NCI-H1694 (cell line): ENCODE measurements at places on chromosomes 7 and 10.

DNA sequence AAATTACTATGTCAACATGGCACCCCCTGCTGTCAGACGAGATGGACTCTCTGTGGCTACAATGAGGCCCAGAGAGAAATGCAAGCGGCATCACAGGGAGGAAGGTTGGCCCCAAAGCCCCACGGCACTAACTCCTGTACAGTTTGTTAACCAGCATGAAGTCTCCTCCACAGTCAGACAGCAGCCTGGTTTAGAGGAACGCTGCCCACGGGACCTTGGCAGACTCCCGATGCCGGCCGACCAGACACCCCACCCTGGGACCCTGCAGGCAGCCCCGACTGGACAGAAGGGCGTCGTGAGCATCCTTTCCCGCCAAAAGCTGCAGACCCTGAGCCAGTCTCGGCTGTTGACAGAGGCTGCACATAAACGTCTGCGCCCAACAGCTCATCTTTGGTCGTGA lies 158.8 kb downstream of the DIP2C start:
- DNase-seq: no peak

GRCh38 chr7:77391230-77391629 lies 24.9 kb downstream of the GSAP start:
- no peak for DNase-seq

- no peak for DNase-seq
Measured at GRCh38 chr7:101747053-101747878, 70.2 kb upstream of the CUX1 start.

DNA sequence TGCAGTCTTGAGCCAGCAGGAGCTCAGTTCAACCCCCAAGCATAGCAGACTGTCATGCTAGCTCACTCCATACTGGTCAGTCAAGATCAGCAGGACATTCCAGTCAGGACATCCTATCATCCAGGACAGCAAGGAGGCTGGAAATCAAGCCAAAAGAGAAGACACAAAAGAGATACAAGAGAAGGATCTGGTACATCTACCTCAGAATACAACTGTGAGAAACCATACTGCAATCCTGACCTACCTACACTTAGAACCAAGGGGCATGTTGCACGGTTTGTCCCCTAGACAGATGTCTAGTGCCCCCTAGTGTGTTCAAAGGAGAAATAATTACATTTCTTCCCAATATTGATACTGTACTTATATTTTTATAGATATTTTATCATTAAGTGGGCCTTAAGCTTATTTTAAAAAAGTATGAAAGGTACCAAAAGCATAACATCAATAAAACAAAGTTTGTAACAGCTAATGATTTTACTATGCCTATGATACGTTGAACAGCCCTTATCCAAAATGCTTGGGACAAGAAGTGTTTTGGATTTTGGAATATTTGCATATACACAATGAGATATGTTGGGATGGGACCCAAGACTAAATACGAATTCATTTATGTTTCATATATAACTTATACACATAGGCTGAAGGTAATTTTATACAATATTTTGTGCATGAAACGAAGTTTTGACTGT lies 26.7 kb downstream of the ERCC6 start:
- no peak for DNase-seq

DNA sequence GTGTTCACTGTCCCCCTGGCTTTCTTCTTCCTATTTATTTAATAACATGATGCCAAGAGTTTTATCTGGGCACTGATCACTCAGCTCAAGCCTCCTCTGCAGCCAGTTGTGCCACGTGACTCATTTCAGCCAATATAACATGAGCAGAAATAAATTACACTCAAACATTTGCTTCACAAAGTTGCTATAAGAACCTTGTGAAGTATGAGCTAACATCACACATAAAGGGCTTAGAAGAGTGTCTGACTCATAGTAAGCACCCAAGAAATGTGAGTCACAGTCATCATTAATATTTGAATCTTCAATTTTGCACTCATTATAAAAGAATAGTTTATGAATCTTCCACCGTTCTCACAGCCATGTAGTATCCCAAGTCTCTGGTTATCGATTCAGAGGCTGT lies 414.6 kb upstream of the NPVF start:
- DNase-seq: no peak

DNA sequence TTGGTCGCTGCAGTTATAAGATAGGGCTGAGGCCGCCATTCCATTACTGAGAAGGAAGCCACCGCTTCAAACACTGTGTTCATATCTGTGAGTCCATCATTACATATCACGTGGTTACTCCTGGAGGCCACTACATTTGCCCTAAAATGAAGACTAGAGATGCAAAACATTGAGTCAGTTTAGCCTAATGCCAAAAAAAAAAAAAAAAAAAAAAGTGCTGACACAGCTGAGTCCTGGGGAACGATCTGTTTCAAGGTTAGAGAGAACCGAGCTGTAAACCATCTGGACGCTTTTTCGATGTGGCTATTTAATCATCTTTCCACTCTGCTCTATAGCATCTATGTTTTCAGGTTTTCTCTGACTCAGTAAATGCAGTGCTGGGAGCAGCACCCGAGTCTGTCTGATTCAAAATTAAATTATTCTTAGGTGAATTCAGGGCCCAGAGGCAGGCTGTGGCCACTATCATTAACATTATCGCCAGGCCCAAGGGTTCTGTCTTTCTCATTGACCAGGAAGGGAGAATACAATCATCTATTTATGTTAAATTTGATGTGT lies 449.1 kb downstream of the PAXIP1 start:
- DNase-seq: no peak

GRCh38 chr7:94179466-94179865 lies 175.3 kb upstream of the BET1 start:
- no peak for DNase-seq

GRCh38 chr10:99084161-99084560 lies 151.5 kb downstream of the HPSE2 start:
- DNase-seq: no peak

GRCh38 chr7:73437621-73438416 lies 4.2 kb downstream of the FZD9 start:
- DNase-seq: no peak

DNA sequence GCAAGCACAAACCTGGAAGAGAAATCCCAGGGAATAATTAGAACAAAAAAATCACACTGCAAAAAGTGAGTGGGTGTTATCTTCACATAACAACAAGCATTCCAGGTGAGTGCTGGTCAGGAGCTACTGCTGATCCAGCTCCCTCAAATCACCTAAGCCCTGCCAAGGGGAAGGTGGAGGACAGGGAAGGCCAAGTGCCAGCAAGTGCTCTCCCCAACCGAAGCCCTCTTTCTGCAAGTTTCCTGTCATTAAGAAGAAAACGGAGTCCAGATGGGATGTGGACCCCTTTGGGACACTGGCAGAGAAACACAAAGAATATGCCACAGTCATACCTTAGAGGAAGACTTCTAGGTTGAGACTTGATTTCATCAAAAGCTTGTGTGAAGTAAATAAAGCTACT lies 933.0 kb upstream of the ZNF722 start:
- DNase-seq: no peak

DNA sequence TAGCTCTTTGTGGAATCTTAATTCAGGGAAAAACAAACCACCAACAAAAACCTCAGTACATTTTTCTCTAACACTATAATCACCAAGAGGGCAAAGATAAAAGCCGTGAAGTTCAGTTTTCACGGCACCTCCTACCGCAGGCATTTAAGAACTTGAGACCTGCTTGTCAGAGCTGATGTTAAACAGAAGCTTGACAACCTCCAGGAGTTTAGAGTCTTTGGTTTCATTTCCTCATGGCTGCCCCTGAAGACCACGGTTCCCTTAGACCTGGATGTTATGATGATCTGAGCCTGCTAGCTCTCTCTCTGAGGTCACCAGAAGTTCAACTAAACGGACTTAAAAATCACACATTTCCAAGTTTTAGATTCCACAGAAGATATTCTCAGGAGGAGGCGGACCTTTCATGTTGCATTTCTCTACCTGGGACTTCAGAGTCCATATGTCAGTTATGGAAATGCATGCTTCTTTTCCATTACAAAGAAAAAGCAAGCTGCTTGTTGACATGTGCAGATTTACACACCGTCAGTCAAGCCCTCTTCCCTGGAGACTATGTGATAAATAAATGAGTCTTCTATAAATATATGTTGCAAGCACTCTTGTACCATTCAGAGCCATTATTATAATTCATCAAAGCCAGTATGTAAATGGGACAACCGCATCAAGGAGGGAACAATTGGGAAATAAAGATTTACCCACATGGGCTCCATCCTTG lies 258.0 kb downstream of the GFRA1 start:
- DNase-seq: no peak

GRCh38 chr7:18198868-18199267 lies 171.2 kb upstream of the PRPS1L1 start:
- DNase-seq: no peak

GRCh38 chr10:8055420-8056349 lies 1.2 kb downstream of the GATA3 start:
- no peak for DNase-seq

DNA sequence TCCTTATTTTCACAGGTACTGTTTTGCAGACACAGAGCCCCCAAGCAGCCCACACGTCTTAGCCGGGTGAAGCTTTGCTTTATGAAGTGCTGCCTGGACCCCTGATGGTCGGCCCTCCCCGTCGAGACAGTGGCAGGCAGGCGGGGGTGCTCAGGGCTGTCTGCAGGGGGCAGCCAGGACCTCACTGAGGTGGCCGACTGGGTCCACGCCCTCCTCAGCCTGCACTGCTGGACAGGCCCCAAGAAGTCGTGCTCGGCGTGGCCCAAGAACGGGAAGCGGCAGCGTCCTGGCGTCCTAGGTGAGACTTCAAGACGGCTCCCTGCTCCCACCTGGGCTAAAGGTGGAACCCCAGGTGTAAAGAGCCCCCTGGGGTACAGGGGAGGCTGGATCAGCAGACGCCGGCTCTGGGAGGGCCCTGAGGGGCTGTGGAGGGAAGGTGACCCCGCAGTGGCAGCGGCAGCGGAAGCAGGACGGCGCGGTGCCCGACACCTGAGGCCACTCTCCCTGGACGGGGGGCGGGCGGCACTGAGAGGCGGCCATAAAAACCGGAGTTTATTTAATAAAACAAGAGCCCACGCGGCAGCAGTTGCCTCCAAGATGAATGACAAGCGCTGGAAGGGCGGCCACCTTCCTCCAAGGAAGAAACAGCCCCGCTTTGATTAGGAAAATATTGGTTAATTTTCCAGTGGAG lies 179.4 kb downstream of the ELFN1 start:
- DNase-seq: no peak
